Fibroblast of the aortic adventitia (primary cell): ENCODE measurements at places on chromosomes 6 and 20.

DNA sequence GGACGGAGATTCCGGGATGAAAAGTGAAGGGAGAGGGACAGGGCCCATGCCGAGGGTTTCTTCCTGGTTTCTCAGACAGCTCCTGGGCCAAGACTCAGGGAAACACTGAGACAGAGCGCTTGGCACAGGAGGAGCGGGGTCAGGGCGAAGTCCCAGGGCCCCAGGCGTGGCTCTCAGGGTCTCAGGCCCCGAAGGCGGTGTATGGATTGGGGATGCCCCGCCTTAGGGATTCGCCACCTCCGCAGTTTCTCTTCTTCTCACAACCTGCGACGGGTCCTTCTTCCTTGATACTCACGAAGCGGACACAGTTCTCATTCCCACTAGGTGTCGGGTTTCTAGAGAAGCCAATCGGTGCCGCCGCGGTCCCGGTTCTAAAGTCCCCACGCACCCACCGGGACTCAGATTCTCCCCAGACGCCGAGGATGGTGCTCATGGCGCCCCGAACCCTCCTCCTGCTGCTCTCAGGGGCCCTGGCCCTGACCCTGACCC lies 55.0 kb upstream of the HLA-A start:
- peak; percentile 13 for DNase-seq

DNA sequence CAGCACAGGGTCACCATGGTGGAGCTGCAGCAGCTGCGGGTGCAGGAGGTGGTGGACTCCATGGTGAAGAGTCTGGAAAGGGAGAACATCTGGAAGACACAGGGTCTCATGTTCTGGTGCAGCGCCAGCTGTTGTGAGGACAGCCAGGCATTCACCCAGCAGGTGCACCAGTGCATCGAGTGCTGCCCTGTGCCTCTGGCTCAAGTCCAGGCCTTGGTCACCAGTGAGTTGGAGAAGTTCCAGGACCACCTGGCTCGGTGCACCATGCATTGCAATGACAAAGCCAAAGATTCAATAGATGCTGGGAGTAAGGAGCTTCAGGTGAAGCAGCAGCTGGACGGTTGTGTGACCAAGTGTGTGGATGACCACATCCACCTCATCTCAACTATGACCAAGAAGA lies 22.9 kb upstream of the RIPK1 start:
- no peak for DNase-seq

- no peak for DNase-seq
These were observed 96.4 kb upstream of the EPHA7 start for GRCh38 chr6:93515736-93516135.

DNA sequence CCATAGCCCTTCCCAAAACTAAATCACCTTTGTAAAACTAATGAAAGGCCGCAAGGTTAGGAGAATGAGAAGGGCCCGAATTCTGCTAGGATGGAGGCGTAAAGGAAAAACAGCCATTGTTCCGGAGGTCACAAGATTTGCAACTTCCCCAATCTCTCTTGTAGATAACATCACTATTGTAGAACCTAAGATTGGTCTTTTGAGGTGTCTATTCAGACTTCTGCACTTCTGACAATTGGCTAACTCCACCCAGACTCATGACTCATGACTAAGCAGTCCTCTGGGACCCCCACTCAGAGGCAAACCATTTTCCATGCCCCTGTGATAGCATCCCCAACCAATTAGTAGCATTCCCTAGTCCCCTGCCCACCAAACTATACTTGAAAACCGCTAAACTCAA lies 210.5 kb upstream of the SHLD1 start:
- DNase-seq, result no peak

GRCh38 chr20:11181966-11182365 lies 508.2 kb upstream of the JAG1 start:
- no peak for DNase-seq

DNA sequence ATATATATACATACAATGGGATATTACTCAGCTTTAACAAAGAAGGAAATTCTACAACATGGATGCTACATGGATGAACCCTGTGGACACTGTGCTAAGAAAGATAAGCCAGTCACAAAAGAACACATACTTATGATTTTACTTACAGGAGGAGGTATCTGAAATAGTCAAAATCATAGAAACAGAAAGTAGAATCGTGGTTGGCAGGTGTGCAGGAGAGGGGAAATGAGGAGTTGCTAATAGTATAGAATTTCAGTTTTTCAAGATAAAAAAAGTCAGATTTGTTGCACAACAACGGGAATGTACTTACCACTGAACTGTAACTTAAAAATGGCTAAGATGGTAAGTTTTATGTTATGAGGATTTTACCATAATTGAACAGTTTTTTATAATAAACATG lies 706.3 kb downstream of the TFAP2A start:
- DNase-seq, result no peak

DNA sequence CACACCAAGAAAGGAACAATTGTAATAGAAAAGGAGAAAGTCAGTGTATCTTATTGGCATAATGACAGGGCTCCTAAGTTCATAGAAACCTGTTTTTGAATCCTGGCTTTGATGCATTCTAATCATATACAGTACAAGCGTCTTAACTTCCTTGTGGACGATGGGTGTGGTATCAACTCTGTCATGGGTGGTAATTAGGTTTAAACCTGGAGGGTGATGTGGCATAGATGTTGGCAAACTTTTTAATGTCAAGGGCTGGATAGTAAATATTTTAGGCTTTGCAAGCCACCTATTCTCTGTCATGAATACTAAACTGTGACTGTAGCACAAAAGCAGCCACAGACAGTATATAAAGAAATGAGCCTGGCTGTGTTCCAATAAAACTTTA lies 138.7 kb upstream of the EDN1 start:
- DNase-seq, result no peak
